Vagina (tissue), 2 donors: ENCODE measurements at places on chromosomes 1 and 21. TPM values are rescaled to one million over a fixed set of nuclear protein-coding genes. Genes with fewer than 3 reads are reported as not detected.

- H3K27me3 ChIP-seq = no peaks in the 10 kb centered on the region
- no peaks in the 10 kb centered on the region for H3K36me3 ChIP-seq
- no peak overlapping the region for H3K4me3 ChIP-seq
- H3K4me1 ChIP-seq = no peaks in the 10 kb centered on the region
These were observed 1657.8 kb downstream of the MRPL39 start for GRCh38 chr21:23949493-23949892.

GRCh38 chr1:243528459-243529121 is 272.7 kb downstream of the SDCCAG8 start:
- no peaks in the 10 kb centered on the region for H3K4me1 ChIP-seq
- no peaks in the 10 kb centered on the region for H3K36me3 ChIP-seq
- DNase-seq = no peak
- no peak overlapping the region for H3K4me3 ChIP-seq

The PTPRC gene
- 33.4 TPM for total RNA-seq

GRCh38 chr1:240401731-240402130 is 210.2 kb downstream of the GREM2 start:
- no peak for DNase-seq
- H3K4me1 ChIP-seq = no peaks in the 10 kb centered on the region
- H3K27ac ChIP-seq = no peak overlapping the region
- H3K27me3 ChIP-seq = no peaks in the 10 kb centered on the region
- no peak overlapping the region for H3K4me3 ChIP-seq
- no peaks in the 10 kb centered on the region for H3K36me3 ChIP-seq

GRCh38 chr1:20279509-20279908 is 11.2 kb upstream of the VWA5B1 start:
- no peaks in the 10 kb centered on the region for H3K27me3 ChIP-seq
- H3K36me3 ChIP-seq = no peaks in the 10 kb centered on the region
- no peaks in the 10 kb centered on the region for H3K4me1 ChIP-seq
- DNase-seq = no peak

- H3K4me1 ChIP-seq = no peaks in the 10 kb centered on the region
- H3K36me3 ChIP-seq = no peaks in the 10 kb centered on the region
- DNase-seq = no peak
- H3K27me3 ChIP-seq = no peaks in the 10 kb centered on the region
- H3K4me3 ChIP-seq = no peak overlapping the region
These were observed 30.1 kb downstream of the C21orf91 start for GRCh38 chr21:17789069-17789468.

GRCh38 chr1:115746021-115746690 is 22.4 kb downstream of the CASQ2 start:
- H3K4me3 ChIP-seq = no peak overlapping the region
- H3K27ac ChIP-seq = no peak overlapping the region
- DNase-seq = no peak
- peaks cover 10% of the 10 kb centered on the region for H3K4me1 ChIP-seq
- H3K27me3 ChIP-seq = no peaks in the 10 kb centered on the region

The SCP2 gene
- 61.9 TPM for total RNA-seq

DNA sequence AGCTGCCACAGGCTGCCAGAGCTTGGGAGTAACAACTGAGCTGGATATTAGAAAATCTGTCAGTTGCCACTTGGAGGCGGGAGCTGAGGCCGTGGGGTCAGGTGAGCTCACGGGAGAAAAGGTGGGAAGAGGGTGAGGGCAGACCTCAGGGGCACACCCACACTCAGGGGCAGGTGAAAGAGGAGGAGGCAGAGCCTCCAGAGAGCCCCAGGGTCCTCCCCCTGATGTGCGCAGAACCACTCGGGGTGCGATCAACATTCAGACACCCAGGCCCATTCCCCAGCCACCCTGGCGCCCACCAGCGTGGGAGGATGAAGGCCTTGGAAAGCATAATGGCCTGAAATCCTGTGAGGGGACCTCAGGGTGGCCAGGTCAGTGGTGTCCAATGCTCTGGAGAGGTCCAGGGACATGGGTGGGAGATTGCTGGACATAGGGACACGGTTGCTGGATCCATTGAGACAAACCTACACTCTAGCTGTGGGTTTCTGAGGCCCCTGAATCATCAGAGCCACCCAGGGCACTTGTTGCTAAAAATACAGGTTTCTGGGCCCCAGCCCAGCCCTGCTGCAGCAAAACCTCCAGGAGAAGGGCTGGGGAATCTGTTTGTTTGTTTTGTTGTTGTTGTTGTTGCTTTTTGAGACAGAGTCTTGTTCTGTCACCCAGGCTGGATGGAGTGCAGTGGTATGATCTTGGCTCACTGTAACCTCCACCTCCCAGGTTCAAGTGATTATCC is 49.4 kb upstream of the GPR153 start:
- no peaks in the 10 kb centered on the region for H3K27me3 ChIP-seq
- H3K36me3 ChIP-seq = no peaks in the 10 kb centered on the region
- no peaks in the 10 kb centered on the region for H3K4me1 ChIP-seq
- DNase-seq = no peak
- no peak overlapping the region for H3K27ac ChIP-seq

The HTR1D gene
- total RNA-seq = not detected

DNA sequence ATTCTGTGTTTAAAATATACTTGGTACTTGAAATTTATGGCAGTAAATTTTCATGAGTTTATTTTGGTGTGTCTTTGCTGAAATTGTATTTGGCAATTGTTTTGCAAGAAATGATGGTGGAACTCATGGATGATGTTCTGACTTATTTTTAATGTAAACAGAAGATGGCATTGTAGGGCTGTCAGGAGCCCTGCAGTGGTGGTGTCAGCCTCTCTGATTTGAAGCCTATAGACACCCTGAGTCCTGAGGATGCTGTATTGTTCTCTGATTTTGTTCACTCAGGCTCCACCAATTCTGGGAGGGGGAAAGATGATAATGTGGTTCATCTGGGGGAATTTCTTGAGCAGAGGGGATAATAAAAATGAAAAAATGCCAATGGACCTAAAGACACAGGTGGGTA is 79.8 kb downstream of the LHX8 start:
- H3K4me3 ChIP-seq = no peak overlapping the region
- H3K36me3 ChIP-seq = no peaks in the 10 kb centered on the region
- no peaks in the 10 kb centered on the region for H3K27me3 ChIP-seq
- no peak for DNase-seq

- DNase-seq = no peak
- no peak overlapping the region for H3K27ac ChIP-seq
- H3K27me3 ChIP-seq = no peaks in the 10 kb centered on the region
These were observed 112.8 kb downstream of the RIPK4 start for GRCh38 chr21:41653954-41654491.

- no peak overlapping the region for H3K4me3 ChIP-seq
- no peak overlapping the region for H3K27ac ChIP-seq
- no peaks in the 10 kb centered on the region for H3K27me3 ChIP-seq
- H3K36me3 ChIP-seq = no peaks in the 10 kb centered on the region
These were observed 254.0 kb downstream of the PTPRU start for GRCh38 chr1:29490204-29490934.

GRCh38 chr1:81681601-81682266 is 119.0 kb upstream of the ADGRL2 start:
- H3K4me3 ChIP-seq = no peak overlapping the region
- peaks cover 10% of the 10 kb centered on the region for H3K4me1 ChIP-seq
- H3K27ac ChIP-seq = no peak overlapping the region
- H3K36me3 ChIP-seq = no peaks in the 10 kb centered on the region
- no peaks in the 10 kb centered on the region for H3K27me3 ChIP-seq

The RCSD1 gene
- total RNA-seq = 11.5 TPM

The ALG14 gene
- 0.74 TPM for total RNA-seq

- no peaks in the 10 kb centered on the region for H3K27me3 ChIP-seq
- no peaks in the 10 kb centered on the region for H3K36me3 ChIP-seq
These were observed 65.0 kb downstream of the SYT6 start for GRCh38 chr1:114088392-114089299.
